ENCODE measurements at places on chromosomes 7 and 10.
A peak's percentile ranks its signal among the peaks of the same experiment; 100 is the strongest.

DNA sequence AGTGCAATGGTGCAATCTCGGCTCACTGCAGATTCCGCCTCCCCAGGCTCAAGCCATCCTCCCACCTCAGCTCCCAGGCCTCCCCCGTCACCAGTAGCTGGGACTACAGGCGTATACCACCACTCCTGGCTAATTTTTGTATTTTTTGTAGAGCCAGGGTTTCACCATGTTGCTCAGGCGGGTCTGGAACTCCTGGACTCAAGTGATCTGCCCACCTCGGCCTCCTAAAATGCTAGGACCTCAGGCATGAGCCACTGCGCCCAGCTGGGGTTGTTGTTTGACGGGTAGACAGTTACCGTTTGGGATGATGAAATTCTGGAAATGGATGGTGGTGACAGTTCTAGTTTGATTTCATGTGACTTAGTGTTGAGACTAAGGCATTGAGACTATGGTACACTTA, 15.3 kb downstream of the CALML3 start:
- no peak for DNase-seq

DNA sequence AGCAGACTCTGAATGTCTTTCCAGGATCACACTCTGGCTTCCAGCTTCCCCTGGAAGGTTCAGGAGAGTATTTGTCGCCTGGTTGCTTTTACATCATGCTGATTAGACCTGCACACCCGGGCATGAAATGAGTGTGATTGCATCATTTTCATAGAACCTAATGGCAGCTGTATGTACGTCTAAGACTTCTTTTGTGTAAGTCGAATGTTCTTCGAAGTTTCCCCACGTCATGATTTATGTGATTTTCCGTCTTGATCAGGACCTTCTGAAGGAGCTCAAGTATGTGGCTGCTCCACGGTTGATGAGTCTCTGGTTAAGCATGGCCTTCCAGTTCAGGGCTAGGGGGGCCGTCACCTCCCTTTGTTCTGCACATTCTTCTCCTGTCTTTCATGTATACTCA, 4.5 kb downstream of the EIF4H start:
- no peak for DNase-seq

DNA sequence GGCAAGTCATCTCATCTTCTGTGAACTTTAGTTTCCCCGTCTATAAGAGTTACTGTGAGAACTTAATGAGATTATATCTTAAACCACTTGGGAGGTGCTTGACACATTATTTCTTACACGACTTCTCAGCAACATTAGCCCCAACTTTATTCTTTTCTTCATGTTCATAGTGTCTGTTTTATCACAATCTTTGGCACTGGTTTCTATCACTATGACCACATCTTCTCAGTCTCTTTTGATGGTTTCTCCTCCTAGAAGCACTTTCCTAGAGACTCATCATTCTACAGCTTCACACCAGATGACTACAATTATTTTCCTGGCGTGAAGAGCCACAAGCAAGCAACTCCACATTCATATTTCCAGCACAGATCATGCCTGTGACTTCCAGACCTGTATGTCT, 26.5 kb upstream of the BET1 start:
- no peak for DNase-seq

- peak; percentile 9 for DNase-seq
Measured at GRCh38 chr7:14754631-14755030, 147.9 kb downstream of the DGKB start.

DNA sequence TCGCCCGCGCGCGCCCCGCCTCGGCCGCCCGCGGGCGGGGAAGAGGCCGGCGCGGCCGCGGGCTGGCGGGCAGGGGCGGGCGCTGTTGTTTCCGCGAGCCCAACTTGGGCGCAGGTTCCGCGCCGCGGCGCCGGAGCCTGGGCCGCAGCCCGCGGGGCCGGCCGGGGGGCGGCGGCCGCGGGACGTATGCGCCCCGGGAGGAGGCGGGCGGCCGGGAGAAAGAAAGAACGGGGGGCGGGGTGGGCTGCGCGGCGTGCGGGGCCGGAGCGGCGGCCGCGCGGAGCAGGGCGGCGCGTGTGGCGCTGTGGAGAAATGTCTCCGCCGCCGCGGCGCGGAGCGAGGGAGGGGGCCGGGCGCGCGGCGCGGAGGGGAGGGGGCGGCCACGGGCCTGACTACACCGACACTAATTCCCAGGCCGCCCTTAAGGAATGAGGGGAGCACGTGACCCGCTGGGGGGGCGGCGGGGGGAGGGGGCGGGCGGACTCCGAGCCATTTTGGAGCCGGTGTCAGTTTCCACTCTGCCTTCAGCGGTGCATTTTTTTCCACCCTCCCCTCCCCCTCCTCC, at the start of gene BMI1:
Gene BMI1 (plus strand): TSS at position 509 of the 565 bp plus-strand sequence. CDS start 5,351 bp downstream, outside the sequence.
- DNase-seq, result peak; percentile 84

- no peak for DNase-seq
Measured at GRCh38 chr7:1696671-1697498, 26.8 kb downstream of the ELFN1 start.

DNA sequence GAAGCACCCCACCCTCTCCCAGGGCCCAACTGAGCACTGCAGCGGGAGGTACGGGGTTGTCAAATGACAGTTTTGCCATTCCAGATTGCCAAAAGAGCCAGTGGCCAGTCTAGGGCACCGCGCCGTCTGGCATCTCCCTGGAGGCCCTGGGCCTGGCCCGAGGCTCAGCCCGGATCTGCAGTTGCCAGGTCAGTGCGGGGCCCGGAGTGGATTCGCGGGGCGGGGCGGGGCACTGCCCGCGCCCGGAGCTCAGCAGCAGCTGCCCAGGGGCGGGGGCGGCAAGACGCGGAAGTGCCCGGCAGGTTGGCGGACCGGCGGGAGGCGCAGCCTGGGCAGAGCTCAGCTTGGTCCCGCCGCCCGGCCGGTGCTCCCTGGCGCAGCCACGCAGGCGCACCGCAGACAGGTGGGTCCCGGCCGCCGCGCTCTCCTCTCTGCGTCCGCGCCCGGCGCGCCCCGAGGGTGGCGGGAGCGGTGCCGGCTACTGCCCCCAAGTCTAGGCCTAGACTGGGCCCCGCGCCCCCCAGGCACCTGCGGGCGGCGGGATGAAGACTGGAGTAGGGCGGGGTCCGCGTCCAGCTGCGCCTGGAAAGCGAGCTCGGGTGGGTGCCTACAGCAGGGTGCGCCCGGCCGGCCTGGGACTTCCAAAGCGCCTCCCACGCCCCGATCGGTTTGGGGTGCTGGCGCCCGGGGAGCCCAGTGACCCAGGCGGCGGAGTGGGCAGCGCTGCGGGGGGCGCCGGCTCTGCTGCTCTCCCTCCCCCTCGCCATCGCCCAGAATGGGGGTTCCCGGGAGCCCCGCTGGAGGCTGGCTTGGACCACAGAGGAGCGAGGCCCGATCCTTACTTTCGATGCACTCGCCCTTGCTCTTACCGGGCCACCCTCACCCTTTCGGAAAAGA, at the start of gene IRF5:
Gene IRF5 (plus strand): TSS at position 281 of the 897 bp plus-strand sequence. CDS start 4,155 bp downstream, outside the sequence.
- DNase-seq, result no peak

DNA sequence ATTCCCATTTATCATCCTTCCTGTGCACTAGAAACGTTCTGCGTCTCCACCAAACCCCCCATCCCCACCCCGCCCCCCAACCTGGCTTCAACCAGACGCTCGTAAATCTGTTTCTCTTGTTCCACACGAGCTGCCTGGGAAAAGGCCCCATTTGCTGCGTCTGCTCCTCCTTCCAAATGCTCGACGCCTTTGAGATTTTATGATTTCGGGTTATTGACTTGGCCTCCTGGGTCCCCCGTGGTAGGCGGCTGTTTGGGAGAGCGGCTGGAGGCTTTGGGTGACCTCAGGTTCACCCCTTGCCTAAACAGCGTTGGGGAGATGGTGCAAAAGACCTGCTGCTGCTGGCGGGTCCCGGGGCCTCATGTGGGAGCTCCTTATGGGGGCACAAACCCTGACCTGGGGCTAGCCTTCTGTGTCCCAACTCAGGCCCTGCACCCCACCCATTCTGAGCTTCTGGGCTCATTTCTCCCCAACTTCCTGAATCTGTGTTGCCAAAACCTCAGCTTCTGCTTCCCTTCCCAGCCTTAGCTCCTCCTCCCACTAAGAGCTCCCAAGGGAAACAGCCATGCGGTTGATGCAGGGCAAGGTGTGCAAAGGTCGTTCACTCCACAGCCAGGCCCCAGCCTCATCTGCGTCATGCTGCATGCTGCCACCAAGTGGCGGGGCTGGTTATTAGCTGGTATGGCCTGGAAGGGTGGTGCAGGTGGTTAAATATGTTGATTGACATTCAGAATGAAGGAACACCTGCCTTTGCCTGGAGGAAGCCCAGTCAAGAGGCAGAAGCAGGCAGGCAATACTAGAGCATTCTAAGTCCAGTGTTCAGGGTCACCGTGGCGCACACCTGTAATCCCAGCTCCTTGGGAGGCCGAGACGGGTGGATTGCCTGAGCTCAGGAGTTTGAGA, 49.1 kb upstream of the ELN start:
- DNase-seq, result peak; percentile 73

- peak; percentile 29 for DNase-seq
Measured at GRCh38 chr7:22319424-22320403, 37.2 kb downstream of the RAPGEF5 start.

- no peak for DNase-seq
Measured at GRCh38 chr7:19112274-19113001, 5.0 kb downstream of the TWIST1 start.

- no peak for DNase-seq
Measured at GRCh38 chr10:58998924-58999713, 177.3 kb upstream of the PHYHIPL start.

GRCh38 chr10:22848509-22848908, 79.3 kb upstream of the ARMC3 start:
- no peak for DNase-seq

DNA sequence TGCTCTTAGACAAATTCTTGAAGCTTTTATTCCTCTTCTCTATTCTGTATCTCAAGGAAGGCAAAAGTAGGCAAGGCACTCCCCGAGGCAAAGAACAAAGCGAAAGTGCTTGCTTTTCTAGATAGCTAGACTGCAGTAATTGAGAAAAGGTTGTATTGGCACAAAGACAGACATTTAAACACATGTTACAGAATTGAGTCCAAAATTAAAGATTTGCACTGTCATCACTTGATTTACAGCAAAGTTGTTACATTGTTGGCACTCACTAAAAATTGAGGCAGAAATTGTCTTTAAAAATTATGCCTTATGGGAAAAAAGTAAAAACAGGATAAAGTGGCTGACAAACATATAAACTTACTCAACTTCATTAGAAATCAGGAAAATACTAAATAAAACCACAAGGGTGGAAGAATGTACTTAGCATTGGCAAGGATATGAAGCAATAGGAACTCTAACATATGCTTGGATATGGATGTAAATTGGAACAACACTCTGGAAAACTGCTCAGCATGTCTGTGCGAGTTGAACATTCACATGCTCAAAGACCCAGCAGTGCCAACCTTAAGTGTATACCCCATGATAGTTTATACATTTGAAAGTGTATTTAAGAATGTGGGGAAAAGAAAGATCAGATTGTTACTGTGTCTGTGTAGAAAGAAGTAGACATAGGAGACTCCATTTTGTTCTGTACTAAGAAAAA, 491.3 kb downstream of the GLRX3 start:
- DNase-seq, result no peak

GRCh38 chr7:112892263-112892662, 102.1 kb upstream of the TMEM168 start:
- DNase-seq, result no peak
